ENCODE measurements at places on chromosomes 12 and 14. TPM values are rescaled to one million over a fixed set of nuclear protein-coding genes. Genes with fewer than 3 reads are reported as not detected.

GRCh38 chr12:2295941-2296461, 243.2 kb downstream of the CACNA1C start:
- H3K27me3 ChIP-seq = no peaks in the 10 kb centered on the region
- no peak overlapping the region for H3K27ac ChIP-seq
- no peaks in the 10 kb centered on the region for H3K36me3 ChIP-seq
- no peaks in the 10 kb centered on the region for H3K4me1 ChIP-seq
- H3K4me3 ChIP-seq = no peak overlapping the region
- DNase-seq = no peak

GRCh38 chr14:27077710-27078109, 479.9 kb upstream of the NOVA1 start:
- no peaks in the 10 kb centered on the region for H3K36me3 ChIP-seq
- no peak for DNase-seq
- H3K4me3 ChIP-seq = no peak overlapping the region
- H3K27me3 ChIP-seq = no peaks in the 10 kb centered on the region

DNA sequence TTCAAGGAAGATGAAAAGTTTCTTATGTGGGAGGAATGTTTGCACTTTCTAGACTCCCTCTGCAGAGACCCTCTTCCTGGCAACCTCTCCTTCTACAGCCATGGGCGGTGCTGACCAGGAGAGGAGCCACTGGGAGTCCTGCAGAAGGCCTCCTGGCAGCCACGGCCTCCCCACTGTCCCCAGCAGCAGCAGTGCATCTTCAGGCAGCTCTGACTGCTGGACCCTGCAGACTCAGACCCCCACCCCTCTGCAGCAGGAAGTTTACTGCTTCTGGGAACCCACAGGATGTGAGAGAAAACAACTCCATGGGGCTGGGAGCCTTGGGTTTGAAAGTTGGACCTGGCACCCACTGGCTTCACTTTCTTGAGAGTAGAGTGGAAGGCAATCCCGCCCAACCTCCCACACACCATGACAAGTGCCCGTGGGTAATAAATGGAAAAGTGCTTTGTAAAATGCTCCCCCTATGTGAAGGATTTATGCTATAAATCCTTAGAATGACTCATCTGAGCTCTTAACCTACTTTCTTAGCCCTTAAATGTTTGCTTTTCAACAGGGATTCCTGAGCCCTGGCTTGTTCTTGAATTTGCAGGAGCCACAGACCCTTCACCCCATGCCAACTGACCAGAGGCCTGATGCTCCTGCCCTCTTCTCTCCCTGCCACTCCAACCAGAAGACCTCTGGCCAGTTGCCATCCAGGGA, 37.5 kb upstream of the DDX11 start:
- no peaks in the 10 kb centered on the region for H3K36me3 ChIP-seq
- no peaks in the 10 kb centered on the region for H3K4me1 ChIP-seq
- no peaks in the 10 kb centered on the region for H3K27me3 ChIP-seq
- no peak overlapping the region for H3K4me3 ChIP-seq
- no peak for DNase-seq

Gene MSRB3
- 3.5 TPM for total RNA-seq

Gene INHBE
- total RNA-seq = 181 TPM

Gene RPS6KL1
- total RNA-seq = 5.8 TPM

Gene FBRSL1
- 6.8 TPM for total RNA-seq

Gene IL23A
- not detected for total RNA-seq
